ENCODE measurements at places on chromosomes 6 and 20.

DNA sequence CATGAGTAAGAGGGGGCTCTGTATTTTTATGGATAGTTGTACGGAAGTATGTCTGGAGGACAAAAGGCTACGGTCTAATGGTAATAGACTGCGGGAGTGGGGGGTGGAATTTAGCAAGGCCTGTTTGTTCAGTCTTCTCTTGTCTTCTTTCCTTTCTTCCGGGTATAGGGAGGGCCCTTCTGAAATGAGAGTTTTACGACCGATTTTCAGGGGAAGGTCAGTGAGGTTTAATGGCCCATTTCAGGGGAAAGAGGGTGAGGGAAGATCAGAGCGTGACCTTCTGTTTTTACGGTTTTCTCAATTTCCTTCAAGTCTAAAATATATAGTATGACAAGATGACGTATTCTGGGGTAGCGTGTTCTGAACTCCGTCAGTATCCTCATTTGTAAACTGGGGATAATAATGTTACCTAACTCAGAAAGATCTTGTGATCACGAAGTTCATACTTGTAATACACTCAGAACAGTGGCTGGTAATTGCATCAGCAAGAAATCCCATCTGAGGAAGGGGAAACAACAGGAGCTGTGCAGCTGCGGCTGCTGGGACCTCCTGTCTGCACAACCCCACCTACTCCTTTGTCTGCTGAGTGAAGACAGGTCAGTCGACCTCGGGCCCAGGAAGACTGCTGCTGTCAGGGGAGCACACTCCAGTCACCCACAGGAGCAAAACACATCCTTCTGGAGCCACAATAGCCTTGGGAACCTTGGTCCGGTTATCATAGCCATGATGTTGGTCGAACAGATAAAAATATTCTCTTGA lies 90.4 kb downstream of the MAP3K7 start:
- H3K4me1 ChIP-seq, result no peaks in the 10 kb centered on the region
- no peak for DNase-seq
- H3K27me3 ChIP-seq, result no peaks in the 10 kb centered on the region
- no peaks in the 10 kb centered on the region for H3K36me3 ChIP-seq
- no peak overlapping the region for H3K4me3 ChIP-seq
- no peak overlapping the region for H3K27ac ChIP-seq

DNA sequence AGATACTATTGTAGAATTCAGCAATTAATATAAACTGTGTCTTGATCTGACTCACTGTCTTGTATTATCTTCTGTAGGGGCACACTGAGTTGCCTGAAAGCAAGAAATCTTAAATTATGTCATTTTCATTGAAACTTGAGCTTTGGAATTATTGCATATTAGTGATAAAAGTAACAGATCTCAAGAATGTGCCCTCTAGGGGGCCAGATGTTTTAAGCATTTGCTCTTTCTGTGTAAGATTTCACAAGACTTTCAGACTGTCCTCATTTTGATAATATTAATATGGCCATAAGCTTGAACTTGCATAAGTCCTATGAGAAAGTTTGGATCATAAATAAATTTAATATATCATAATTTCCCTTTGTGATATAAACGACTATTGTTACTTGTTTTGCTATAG lies 55.5 kb upstream of the MYO6 start:
- DNase-seq, result no peak
- H3K27ac ChIP-seq, result no peak overlapping the region
- no peak overlapping the region for H3K4me3 ChIP-seq
- no peaks in the 10 kb centered on the region for H3K27me3 ChIP-seq

DNA sequence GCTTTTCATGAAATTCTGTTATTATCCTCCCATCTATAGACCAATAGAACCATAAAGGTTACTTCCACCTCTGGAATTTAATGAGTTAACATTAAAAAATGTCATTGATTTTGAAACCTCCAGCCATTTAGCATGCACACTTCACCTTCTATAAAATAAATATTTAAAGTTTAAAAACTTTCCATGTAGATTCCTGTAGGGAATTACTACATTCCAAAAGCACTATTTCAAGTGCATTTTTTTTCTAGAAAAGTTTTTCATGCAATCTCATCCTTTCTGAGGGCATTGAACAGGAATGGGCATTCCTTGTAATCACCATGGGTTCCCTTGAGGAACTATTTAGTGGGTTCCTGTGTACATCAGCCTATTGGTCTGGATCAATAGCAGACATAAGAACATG lies 253.8 kb upstream of the RIN2 start:
- H3K4me3 ChIP-seq, result no peak overlapping the region
- no peaks in the 10 kb centered on the region for H3K36me3 ChIP-seq
- H3K27ac ChIP-seq, result no peak overlapping the region
- H3K27me3 ChIP-seq, result no peaks in the 10 kb centered on the region

DNA sequence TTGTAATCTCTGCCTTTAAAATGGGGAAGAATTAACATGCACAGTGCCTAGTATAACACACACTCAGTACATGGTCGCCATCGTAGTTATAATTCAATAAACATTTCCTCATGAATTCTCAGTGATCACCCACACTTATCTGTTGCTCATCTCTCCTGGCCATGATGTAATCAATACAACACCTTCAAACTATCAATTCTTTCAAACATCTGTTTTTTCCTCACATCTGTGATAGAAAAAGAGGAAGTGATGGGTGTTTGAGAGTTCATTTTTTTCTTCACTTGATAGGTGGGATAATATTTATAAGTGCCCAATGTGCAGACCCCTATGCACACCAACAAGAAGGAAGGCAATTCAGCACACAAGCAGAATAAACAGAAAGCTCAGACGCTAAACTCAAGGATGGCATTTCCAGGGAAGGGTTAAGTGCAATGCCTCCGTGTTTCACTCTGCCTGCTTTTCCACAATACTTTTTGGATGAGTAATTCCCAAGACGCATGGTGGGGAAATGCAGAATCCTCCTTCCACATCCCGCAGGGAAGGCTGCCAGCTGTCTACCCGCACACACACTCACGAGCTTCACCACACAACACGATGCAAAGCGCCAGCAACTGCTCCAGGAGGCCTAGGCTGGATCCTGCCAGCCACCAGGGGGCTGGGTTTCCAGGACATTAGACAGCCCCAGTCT lies 100.3 kb downstream of the GMPR start:
- H3K4me1 ChIP-seq, result peaks cover 9% of the 10 kb centered on the region
- H3K27ac ChIP-seq, result no peak overlapping the region
- no peaks in the 10 kb centered on the region for H3K36me3 ChIP-seq
- DNase-seq, result peak; percentile 72

GRCh38 chr6:165448210-165448609 lies 138.8 kb upstream of the C6orf118 start:
- no peaks in the 10 kb centered on the region for H3K27me3 ChIP-seq
- H3K4me1 ChIP-seq, result no peaks in the 10 kb centered on the region
- no peaks in the 10 kb centered on the region for H3K36me3 ChIP-seq
- no peak overlapping the region for H3K4me3 ChIP-seq

DNA sequence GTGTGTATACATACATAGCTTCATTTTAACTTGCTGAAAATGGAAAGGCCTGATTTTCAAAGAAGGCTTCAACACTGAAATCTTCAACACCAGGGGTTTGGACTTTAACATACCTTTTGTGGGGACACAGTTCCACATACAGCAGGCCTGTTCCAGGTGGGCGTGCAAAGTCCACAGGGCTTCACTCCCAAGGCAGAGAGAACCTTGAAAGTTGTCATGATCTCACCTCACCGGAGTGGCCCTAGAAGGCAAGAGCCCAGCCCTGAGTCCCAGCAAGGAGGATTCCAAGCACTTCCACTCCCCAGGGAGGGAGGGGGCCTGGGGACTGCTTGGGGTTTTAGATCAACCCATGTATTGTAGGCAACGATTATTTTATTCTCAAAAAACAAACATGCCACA lies 47.2 kb downstream of the TMEM242 start:
- H3K4me1 ChIP-seq, result peaks cover 5% of the 10 kb centered on the region
- no peak for DNase-seq
- no peaks in the 10 kb centered on the region for H3K36me3 ChIP-seq
- no peak overlapping the region for H3K27ac ChIP-seq
- no peak overlapping the region for H3K4me3 ChIP-seq

- H3K4me3 ChIP-seq, result no peak overlapping the region
- DNase-seq, result peak; percentile 24
Measured at GRCh38 chr6:53679446-53679933, 13.9 kb upstream of the KLHL31 start.

DNA sequence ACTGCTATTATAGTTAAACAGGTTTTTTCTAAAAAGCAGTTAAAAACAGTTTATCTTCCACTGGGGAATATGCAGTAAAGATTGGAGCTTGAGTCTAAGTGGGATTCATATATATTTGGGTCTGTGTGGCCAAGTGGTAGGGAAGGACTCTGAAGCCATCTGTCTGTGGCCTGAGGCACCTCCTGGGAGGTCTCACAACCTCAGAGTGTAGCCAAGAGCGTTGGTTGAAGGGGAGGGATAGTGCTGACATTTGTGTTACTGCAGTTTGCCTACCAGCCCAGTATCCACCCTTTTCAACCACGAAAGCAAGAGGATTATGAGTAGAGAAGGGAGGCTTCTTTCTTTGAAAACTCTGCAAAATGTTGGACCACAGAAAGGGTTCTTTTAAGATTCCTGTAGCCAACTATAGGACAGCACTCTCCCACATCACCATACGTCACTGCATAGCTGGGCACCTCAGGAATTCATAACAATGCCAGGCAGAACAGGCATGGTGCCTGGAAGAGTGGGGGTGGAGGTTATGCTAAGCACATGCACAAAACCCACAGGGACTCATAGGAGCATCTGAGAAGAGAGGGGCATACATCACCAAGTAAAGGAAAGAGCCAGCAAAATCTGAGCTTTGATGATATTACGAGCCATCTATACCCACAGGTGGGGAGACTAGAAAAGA lies 90.5 kb upstream of the HEY2 start:
- H3K27ac ChIP-seq, result no peak overlapping the region
- DNase-seq, result no peak
- H3K4me1 ChIP-seq, result no peaks in the 10 kb centered on the region
- no peak overlapping the region for H3K4me3 ChIP-seq

GRCh38 chr6:129777371-129777770 lies 67.4 kb upstream of the ARHGAP18 start:
- H3K36me3 ChIP-seq, result no peaks in the 10 kb centered on the region
- no peaks in the 10 kb centered on the region for H3K4me1 ChIP-seq
- H3K4me3 ChIP-seq, result no peak overlapping the region
- H3K27ac ChIP-seq, result no peak overlapping the region
- DNase-seq, result no peak

DNA sequence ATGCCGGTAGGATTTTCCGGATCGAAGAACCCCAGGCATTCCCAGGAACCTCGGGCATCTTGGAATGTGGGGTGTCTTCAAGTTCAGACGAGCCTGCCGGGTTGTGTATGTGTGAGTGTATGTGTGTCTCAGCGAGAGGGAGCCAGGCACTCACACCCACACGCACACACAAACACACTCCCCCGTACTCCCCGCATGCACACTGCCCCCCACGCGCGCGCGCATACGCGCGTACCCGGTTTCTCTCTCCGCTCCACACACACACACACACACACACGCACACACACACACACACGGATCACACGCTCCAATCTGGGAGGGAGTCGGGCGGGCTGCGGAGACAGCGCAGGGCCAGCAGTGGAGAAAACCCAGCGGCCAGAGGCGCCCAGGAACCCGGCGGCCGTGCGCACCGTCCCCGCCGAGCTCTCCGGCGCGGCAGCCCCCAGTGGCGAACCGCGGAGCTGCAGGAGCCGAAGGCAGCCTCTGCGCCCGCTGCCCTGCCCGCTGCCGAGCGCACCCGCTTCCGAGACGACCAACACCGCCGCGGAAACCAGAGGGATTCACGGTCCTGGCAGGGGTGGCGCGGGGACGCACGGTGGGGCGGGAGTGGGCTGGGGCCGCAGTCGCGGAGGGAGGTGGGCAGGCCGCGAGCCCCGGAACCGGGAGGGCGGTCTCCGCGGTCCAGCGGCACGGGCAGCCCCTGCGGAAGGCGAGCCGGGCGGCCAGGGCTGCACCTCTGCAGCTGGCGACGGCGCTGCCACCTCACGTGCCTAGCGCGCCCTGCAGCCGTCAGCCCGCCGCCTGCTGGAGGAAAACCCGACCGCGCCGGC lies at the start of gene LRFN2:
LRFN2 (minus strand) TSS at position 125 of the 830 bp plus-strand sequence.
- peak within 1 kb of the TSS; percentile 28 for H3K4me3 ChIP-seq
- no peak within 1 kb of the TSS for H3K27ac ChIP-seq
- no peak for DNase-seq
- no peaks in the 10 kb centered on the region for H3K36me3 ChIP-seq
- H3K4me1 ChIP-seq, result peaks cover 5% of the 10 kb centered on the region

DNA sequence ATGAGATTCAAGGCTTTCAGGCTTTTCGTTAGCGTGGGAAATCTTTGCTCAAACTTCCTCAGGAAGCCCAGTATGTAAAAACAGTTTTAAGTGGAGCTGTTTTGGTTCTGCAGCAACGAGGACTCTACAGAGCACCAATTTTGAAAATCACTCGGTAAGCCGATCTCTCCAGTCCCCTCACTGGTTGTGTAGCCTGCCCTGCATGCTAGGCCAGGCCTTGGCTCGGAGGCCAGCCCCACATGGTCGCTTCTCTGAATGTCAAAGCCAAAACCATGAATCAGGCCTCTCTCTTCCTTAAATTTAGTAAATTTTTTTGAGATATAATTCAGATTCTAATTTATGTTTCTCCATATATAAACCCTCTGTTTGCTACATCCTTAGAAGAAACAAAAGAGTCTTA lies 108.0 kb downstream of the CHD6 start:
- no peaks in the 10 kb centered on the region for H3K36me3 ChIP-seq
- no peak overlapping the region for H3K4me3 ChIP-seq
- H3K27me3 ChIP-seq, result no peaks in the 10 kb centered on the region
- no peaks in the 10 kb centered on the region for H3K4me1 ChIP-seq
- H3K27ac ChIP-seq, result no peak overlapping the region
- DNase-seq, result no peak

- no peaks in the 10 kb centered on the region for H3K36me3 ChIP-seq
- no peaks in the 10 kb centered on the region for H3K4me1 ChIP-seq
- no peak overlapping the region for H3K27ac ChIP-seq
- H3K27me3 ChIP-seq, result no peaks in the 10 kb centered on the region
Measured at GRCh38 chr20:46939031-46939965, 44.7 kb downstream of the EYA2 start.
